ENCODE measurements at places on chromosomes 12 and 14.

DNA sequence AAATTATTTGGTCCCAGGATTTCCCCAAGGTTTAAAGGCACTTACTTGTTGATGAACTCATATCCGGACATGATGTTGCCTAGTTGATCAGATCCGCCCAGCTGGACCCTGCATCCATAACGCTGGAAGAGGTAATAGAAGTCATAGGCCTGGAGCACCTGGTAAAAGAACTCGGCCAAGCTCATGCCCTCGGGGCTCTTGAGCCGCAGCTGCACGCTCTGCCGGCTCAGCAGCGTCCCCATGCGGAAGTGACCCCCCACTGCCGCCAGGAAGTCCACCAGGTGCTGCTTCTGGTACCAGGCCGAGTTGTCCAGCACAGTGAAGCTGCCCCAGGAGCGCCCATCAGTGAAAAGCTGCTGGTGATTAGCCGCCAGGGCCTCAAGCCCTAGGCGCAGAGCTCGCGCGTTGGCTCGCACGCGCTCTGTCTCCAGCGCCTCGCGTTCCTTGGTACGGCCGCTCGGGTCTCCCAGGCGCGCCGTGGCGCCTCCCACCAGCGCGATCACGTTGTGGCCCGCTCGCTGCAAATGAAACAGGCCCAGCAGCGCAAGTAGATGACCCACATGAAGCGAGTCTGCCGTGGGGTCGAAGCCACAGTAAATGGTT is 545 bp downstream of the YARS2 start:
- peak; percentile 45 for DNase-seq

GRCh38 chr14:92012121-92012748 is 27.6 kb downstream of the TRIP11 start:
- DNase-seq = no peak

DNA sequence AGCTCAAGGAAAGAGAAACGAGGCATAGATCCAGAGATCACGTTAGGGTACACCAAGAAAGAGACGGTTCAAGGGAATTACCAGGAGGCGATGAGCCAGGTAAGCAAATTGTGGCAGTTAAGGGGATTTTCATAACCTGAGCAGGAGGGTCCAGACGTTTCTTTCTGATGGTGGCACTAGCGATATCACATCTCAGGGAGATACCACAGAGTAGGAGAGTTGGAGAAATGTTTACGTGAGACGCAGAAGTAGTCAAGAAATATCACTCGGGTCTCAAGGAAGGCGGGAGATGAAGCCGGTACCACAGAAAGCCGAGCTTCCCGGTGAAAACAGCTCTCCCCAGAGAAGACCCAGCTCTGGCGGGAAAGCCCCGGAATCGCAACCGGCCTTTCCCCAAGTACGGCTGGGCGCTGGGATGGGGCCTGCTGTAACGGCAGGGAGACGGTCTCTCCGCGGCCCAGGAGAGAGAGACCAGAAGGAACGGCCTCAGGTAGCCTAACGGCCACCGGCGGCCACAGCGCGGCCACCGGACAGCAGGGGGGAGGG is 485 bp downstream of the SENP1 start:
- peak; percentile 50 for DNase-seq

DNA sequence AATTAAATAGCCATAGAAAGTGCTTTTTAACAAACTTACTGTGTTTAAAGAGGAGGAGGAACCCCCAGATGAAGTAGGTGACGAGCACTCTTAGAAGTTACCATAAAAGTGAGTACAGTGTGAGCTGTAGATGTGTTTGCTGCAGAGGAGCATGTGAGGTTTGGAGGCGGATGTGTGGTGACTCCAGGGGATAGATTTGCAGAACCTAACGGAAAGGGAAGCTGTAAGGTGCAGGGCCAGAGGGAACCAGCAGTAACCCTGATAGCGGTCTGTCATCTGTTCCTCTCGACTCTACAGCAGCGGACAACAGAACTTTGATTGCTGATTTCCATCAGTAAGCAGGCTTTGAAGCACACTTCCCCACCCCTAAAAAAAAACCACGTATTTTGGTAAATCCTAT is 5.2 kb downstream of the CALM1 start:
- DNase-seq = no peak
